Effector CD4-positive, alpha-beta T cell (primary cell): ENCODE measurements at places on chromosomes 2 and 18.

- no peak for DNase-seq
These were observed 435 bp downstream of the IFT172 start for GRCh38 chr2:27489118-27489497.

DNA sequence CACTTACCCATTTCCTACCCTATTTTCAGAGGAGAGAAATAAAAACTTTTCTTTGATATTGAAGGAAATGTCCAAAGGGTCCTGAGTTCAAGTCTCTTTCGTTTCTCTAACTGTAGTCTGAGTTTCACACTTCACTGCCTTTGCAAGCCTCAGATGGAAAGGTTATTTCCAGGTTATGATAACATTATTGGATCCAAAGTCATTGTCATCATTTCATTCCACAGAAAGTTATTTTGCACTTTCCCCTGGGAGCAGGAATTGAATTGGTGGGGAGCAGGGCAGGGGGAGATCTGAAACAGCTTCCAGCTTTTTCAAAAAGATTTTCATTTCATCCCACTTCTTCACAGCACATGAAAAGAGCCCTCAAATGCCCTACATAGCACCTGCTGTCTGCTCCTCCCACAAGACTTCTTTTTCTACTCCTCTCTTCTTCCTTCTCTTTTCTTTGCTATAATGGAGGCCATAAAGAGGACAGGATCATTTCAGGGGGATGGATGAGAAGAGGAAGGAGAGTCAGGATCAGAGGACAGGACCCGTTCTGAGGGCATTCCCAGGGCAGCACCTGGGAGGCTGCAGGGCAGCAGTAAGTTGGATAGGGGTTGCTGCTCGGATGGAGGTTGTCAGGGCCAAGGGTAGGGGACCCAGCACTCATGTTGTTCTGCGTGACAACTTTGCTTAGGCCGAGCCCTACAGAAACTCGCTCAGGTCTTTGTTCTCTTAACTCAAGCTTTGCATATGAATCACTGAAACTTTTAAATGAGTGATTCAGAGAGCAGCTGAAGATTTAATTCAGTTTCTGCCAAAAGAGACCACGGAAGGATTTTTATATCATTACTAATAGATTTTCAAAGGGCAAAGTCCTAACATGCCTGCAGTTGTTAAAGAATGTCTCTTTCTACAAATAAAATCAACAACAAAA is 11.4 kb upstream of the GALNT5 start:
- DNase-seq: no peak

- no peak for DNase-seq
These were observed 78.5 kb downstream of the PTPN4 start for GRCh38 chr2:119838179-119838578.

DNA sequence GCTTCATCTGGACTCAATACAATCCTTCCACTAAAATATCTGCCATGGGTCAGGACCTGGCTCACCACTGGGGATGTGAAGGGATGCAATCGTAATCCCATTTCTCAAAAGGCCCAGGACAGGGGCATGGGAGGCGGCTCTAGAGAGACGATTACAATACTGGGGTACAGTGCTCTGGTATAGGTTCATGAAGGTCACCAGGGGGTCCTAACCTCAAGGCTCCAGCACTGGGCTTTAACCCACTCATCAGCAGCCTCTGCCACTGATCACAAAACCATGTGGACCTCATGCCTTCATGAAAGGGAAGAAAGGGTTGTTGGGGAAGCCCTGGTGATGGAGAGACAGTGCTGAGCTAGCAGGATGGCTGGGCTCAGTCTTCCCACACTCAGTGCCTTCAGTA is 48.8 kb downstream of the ADD2 start:
- no peak for DNase-seq

- no peak for DNase-seq
These were observed 193.5 kb downstream of the SS18 start for GRCh38 chr18:25896956-25897355.
